Femur (tissue), 1 donor: ENCODE measurements at places on chromosomes 11 and 22.

GRCh38 chr11:83097429-83098075 is 25.9 kb upstream of the RAB30 start:
- no peak for DNase-seq

DNA sequence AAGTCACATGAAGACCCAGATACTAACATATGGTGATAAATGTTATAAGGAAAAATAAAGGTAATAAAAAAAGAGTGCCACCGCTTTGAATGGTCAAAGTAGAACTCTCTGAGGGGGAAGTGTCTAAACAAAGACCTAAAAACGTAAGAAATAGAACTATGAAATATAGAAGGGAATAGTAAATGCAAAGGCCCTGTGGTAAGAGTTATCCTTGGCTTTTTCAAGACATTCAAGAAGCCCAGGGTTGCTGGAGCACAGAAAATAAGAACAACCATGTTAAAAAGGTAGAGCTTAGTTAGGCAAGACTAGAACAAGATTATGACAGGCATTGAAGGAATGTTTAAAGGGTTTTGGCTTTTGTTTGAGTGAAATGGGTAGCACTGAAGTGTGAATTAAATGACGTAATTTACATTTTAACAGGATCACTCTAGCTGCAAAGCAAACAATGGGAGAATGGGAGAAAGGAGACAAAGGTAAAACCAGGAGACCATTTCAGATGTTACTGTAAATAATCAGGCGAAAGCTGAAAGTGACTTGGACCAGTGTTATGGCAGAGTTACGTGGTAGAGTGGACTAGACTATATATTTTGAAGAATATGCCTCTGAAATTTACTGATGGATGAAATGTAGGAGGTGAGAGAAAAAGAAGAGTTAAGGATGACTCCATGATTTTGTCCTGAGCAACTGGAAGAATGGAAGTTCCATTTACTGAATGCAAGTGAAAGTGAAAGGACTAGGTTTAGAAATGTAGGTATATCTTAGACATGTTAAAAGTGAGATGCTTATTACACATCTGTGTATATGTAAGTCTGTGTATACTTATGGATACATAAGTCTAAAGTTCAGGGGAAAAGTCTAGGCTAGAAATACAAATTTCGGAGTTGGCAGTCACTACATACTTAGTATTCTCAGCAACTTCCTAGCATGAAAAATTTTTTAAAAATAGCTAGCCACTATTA is 28.5 kb downstream of the BTBD10 start:
- no peak for DNase-seq

- peak; percentile 11 for DNase-seq
Measured at GRCh38 chr22:48708558-48709245, 1119.0 kb downstream of the BRD1 start.

DNA sequence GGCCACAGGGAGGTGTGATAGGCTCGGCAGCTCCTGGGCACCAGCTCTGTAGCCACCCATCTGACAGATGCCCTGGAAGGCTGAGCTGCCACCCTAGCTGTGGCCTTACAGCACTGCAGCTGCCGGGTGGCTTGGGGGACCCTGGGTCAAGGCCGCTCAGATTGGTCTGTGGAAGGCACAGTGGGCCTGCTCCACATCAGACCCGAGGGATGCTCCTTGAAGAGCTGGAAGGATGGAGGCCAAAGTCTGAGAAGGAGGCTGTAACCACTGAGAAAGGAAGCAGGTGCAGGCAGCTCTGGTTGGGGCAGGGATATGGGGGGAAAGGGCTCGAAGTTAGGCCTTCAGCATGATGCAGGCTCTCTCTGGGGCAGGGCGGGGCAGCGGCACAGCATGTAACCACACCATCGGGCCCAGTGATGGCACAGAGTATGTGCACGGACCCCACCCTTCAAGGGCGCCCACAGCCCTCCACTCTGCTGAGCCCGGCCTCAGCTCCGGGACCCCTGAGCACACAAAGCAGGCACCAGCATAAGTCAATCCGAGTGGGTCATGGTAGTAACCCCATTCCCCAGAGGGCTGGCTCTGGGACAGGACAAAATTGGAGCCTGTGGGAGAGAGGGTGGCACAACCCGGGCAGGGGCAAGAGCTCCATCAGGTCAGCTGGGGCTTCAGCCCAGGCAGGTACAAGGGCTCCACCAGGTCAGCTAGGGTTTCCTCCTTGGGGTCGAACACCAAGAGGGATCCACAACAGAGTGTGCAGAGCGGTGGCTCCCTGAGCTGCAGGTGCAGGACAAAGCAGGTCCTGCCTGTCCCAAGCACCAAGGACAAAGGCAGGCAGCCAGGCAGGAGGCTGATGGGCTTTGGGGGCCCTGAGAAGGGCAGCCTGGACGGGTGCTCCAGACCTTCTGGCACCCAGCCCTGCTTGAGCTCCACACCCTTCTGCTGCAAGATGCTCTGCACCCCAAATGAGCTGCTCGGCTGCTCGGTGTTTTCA is 1511.1 kb downstream of the BRD1 start:
- DNase-seq, result no peak

DNA sequence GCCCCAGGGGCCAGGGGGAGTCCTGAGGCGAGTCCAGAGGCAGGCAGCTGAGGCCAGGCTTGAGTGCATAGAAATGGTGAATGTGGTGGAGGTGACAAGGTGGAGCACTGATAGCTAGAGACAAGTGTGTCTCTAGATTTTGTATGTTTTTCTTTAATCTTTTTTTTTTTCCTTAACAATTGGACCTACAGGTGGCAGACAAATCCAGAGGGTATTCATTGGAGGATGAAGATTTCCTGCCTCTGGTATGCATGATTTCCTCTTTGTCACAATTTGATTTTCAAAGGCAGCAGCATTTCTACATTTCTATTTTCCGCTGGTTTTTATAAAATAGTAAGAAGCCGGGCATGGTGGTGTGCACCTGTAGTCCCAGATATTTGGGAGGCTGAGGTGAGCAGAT is 47.7 kb upstream of the DKK3 start:
- DNase-seq, result no peak

DNA sequence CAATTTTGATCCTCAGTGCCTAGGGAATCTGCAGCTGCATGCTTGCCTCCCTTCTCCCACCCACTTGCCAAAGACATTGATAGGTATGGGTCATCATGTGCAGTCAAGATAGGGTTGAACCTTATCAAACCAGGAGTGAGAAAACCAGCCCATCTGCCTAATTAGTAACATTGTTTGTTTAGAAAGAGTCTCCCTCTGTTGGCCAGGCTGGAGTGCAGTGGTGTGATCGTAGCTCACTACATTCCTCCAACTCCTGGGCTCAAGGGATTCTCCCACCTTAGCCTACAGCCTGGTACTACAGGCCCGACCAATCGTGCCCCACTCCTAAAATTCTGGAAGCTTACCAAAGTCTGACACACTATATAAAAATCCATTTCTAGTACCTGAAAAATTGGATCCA is 4.6 kb downstream of the C11orf71 start:
- DNase-seq, result no peak

DNA sequence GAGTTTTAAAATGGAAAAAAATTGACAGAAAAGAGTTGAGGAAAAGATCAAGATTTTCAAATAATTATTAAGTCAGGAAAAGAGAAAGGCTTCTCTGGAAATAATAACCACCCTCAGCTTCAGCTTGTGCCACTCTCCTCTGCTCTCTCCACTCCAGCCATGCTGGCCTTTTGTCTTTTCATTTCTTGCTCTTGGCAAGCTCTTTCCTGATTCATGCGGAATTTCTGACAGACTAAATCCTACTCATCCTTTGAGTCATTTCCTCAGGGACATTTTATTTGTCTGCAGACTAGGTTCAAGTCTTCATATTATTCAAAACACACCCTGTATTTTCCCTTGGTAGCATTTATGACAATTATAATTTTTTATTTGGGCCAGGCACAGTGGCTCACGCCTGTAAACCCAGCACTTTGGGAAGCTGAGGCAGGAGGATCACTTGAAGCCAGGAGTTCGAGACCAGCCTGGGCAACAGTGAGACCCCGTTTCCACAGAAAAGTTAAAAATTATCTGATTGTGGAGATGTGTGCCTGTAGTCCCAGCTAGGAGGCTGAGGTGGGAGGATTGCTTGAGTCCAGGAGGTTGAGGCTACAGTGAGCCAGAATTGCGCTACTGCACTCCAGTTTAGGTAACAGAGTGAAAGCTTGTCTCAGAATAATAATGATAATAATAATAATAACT is 7.8 kb upstream of the P4HA3 start:
- DNase-seq, result no peak
